ENCODE measurements at places on chromosomes 2 and 18.

- no peak for DNase-seq
Observed at GRCh38 chr2:235287375-235287733, 206.5 kb upstream of the AGAP1 start.

- DNase-seq: no peak
Observed at GRCh38 chr2:164850235-164850634, 8.6 kb upstream of the COBLL1 start.

GRCh38 chr2:120650022-120650644, 85.5 kb upstream of the GLI2 start:
- no peak for DNase-seq

GRCh38 chr2:11550302-11550701, 16.5 kb downstream of the GREB1 start:
- DNase-seq: no peak

GRCh38 chr2:157307021-157307420, 18.6 kb downstream of the ERMN start:
- no peak for DNase-seq

DNA sequence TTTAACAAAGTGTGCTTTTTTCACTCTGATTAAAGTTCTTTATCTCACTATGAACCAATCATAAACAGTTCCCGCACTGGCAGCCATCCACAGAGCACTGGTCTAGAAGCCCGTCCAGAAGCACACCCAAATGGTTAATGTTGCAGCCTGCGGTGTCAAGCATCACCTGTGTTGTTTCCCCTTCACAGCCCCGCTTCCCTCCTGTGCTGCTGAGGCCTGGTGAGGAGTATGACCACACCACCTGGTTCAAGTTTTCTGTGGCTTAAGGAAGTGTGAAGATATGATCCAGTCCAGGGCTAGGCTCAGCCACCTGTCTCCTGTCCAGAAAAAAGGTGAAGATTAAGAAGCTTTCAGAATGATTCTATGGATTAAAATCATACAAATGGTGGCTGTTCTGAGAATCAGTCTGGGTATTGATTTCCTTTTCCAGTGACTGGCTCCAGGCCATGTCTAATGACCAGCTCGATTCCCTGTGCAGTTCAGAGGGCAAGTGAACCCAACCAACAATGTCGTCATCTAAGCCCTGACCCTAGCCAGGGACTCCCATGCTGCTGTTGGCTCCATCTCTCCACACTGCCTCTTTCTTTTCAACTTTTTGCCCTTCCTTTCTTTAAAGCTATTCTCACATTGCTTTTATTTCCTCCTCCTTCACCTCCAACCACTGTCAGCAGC, 17.7 kb downstream of the SRSF7 start:
- DNase-seq: no peak

GRCh38 chr2:29920130-29920577, 1.2 kb downstream of the ALK start:
- no peak for DNase-seq
